ENCODE measurements at places on chromosomes 2 and 18.

DNA sequence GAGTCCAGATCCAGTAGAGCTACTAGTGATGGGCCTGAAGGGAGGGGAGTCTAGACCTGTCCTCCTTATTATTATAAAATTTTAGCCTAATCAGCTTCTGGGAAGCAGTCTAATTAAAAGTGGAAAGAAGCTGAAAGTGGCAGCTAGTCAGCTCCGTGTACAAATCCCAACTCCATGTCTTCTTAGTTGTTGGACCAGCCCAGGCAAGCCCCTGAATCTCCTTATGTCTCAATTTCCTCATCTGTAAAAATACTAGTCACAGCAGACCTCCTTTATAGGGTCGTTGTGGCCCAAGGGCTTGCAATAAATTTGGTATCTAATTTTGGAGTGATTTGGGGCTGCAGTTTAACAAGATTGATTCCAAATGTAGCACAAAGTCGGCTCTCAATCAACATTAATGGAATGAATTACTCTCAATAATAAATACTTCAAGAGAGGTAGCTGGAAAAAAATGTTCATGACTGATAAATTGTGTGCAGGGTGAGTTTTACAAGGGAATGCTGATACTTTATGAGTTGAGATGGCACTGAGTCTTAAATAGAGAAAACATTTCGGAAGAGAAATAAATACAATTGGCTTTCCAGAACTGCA is 118.3 kb upstream of the NDUFV2 start:
- DNase-seq: no peak

DNA sequence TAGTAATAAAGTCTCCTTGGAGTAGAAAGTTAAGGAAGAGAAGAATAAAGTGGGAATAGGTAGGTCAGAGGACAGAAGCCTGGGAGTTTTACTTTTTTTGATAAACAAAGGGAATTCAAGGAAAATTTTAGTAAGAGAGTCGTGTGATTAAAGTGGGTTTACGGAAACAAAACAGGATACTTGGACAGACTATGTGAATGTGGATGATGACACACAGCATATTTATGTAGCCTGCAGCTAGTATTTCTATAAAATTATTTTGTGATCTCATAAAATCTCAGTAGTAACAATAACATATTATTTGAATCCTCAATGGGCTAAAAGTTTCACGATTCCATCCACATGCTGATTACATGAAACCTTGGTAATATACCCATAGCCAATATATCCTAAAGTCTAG is 450.7 kb upstream of the PIK3C3 start:
- no peak for DNase-seq

DNA sequence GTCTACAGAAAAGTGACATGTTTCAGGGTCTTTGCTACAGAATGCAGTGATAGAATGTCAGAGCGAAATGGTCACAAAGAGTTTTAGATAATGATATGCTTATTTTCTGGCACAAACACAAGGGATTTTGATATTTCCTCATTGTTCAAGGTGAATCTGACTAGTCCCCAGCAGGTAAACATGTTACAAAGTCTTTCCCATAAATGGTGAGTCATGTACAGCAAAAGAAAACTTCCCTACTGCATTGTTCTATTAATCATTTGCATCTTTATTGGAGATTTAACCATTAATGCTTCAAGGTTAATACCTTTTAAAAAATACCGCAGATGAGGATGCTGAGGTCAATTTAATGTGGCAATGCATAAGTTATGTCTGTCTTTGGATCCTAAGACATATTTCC is 19.1 kb upstream of the TRIB2 start:
- DNase-seq: no peak

- DNase-seq: no peak
Measured at GRCh38 chr18:76570856-76571255, 75.8 kb upstream of the ZNF516 start.

- DNase-seq: no peak
Measured at GRCh38 chr2:153912798-153913396, 41.2 kb downstream of the GALNT13 start.

GRCh38 chr2:196403471-196403870 is 232.1 kb upstream of the STK17B start:
- no peak for DNase-seq

- DNase-seq: no peak
Measured at GRCh38 chr2:145411493-145411892, 891.6 kb upstream of the ZEB2 start.

GRCh38 chr2:170484552-170484951 is 230.6 kb upstream of the SP5 start:
- no peak for DNase-seq

- no peak for DNase-seq
Measured at GRCh38 chr18:42813570-42813969, 301.9 kb downstream of the RIT2 start.

GRCh38 chr2:20999906-21000645 is 43.8 kb downstream of the APOB start:
- DNase-seq: no peak

- DNase-seq: no peak
Measured at GRCh38 chr18:76874642-76875389, 52.5 kb downstream of the ZNF236 start.

GRCh38 chr18:54712758-54713157 is 115.5 kb upstream of the RAB27B start:
- DNase-seq: no peak

DNA sequence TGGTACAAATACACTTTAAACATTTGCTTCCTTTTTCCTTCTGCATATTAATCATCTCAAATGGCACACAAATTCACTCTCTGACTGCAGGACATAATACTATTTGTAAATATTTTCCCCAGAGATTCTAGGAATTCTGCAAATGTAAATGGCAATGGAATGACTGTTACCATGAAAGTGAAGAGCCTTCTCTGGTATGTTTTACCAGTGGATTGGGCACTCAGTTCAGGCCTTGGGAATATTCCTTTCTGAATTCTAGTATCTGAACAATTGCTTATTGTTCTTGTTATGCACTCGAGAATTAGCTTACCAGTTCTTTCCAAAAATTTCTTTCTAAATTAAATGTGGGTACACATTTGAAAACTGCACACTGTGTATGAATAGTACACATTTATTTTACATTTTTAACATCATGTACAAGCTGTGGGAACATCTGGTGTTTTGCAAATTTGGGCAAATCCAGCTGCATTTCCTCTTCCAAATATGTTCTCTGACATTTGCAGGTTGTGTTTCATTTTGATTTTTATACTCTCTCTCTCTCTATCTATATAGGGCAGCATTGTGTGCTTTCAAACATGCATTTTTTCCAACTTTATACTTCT is 289.1 kb downstream of the NBAS start:
- no peak for DNase-seq

- no peak for DNase-seq
Measured at GRCh38 chr18:46040033-46040746, 31.9 kb downstream of the PSTPIP2 start.

DNA sequence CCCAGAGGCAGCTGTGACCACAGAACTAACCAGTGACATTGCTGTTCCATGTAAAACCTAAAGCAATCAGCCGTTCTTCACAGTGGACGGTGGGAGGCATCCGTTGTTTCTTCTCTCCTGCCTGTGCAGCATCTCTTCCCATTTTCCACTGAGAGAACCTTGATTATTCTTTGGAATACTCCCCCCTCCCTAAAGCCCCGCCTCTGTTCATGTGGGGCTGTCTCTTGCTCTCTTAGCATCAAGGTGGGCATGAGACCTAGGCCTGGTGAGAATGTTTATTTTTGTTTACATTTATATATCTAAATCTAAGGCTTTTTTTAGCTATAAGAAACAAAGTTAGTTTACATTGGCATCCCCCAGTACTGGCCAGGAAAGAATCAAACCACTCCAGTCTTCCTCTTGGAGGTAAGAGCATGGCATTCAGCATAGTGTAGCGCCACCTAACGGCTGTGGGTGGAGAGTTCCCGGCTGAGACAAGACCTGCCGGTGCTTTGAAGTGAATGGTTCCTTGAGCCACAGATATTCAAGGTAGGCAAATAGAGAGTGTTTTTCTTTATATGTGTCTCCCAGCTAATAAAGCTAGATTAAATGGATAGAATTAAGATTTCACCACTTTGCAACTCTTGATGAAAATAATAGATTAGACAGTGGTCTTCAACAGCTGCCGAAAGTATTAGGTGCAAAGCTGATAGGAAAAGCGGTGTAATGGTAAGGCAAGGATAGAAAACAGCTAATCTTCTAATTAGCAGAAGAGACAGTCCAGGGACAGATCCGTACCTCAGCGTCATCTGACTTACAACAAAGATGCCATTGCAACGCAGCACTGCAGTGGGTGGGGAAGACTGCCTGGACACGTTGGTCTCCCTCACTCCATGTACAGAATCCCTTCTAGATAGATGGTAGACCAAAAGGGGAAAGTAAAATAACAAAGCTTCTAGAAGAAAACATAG is 219.6 kb upstream of the RAB12 start:
- no peak for DNase-seq

DNA sequence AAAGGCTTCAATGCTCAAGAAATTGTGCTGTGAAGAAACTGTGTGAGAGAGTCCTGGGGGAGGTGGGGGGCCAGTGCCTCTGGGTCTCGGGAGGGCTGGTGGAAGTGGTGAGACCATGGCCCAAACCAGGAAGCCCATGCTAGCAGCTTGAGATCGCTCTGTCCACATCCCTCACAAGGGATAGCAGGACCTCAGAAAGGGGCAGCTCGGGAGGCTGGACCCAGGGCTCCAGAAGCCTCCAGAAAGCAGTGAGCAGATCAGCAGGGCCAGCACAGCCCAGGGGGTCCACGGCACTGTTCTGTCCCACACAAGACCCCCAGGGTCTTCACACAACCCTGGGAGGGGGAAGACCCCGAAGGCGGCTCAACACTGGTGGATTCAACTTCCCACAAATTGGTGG is 24.1 kb downstream of the ST8SIA5 start:
- DNase-seq: no peak

GRCh38 chr2:241036964-241037421 is 38.6 kb downstream of the SNED1 start:
- DNase-seq: no peak

DNA sequence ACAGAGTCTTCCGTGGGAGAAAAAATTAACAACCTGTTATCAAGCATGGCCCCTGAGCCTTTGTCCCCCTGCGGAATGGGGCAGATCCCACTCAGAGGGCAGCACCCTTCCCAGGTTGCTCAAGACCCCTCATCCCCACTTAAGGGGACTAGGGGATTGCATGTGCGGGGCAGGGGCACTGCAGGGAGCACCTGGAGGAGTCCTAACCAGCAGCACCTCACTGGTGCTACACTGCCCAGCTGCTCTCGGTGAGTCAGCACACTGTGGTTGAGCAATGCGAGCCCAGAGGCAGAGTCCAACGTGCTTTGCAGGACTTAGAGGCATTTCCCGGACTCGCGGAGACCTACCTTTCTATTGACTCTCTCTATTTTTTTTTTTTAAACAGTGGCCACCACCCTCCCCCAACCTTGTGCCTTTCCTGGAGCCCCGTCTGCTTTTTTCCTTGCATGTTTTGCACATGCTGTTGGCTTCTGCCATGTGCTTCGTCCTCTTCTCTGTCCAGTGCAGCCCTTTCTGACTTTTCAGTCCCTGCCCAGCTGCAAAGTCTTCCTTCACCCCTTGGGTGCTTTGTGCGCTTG is 74.0 kb downstream of the IL1R2 start:
- DNase-seq: no peak

- DNase-seq: no peak
Measured at GRCh38 chr2:85600235-85600575, 2.3 kb downstream of the TMEM150A start.

- no peak for DNase-seq
Measured at GRCh38 chr2:215483431-215483830, 47.6 kb upstream of the FN1 start.

DNA sequence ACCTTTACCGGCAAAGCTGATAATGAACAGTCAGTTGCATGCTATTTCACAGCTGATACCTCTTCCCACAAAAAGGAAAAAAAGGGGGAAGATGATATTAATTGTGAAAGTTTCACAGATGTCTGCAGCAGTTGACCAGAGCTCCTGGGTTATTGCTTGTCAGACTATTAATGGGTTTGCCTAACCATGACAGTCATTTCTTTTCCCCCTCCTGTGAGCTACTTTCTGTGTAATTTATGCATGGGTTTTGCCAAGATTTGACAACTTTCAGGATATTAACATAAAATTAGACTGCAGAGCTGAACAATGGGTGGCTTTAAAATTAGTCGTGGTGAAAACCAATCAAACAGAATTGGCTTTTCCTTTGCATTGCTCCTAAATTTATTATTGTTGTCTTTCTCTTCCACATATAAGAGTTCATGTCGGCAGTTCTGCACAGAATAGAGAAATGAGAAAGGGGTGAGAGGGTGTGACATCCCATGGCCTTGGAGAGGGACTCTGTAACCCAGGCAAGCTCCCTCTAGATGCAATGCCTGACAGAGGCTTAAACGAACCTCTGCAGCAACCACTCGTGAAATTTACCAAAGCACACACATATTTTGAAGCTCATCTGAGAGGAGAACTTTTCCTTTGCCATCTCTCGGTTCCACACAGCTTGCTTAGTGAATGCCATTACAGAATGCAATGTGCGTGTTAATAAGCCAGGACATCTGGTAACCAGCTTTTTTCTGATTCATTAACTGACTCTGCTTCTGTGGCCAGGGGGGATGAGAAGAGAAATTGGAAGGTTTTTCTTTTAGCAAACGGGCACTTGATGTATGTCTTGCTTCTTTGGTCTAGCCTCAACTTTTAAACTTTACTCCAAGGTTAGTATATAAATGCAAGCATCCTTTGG is 82.2 kb upstream of the ITGA4 start:
- no peak for DNase-seq

DNA sequence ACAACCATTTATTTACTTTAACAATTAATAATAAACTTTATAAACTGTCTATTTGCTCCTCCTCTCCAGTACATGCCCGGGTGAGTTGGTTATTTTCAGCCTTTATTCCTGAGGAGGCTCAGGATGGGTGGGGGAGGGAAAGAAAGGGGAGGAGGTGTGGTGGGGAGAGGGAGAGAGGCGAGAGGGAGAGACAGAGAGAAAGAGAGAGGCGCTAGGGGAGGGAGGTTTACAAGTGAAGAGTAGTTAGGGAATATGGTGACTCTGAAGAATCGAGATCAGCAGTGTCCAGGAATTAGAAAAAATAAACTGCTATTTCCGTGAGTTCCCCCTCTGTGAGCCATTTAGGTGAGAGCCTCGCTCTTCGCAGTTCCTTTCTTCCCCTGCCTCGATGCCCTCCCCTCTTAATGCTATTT is 138.9 kb downstream of the MEIS1 start:
- DNase-seq: no peak

GRCh38 chr18:25166113-25166512 is 185.9 kb downstream of the ZNF521 start:
- DNase-seq: no peak

DNA sequence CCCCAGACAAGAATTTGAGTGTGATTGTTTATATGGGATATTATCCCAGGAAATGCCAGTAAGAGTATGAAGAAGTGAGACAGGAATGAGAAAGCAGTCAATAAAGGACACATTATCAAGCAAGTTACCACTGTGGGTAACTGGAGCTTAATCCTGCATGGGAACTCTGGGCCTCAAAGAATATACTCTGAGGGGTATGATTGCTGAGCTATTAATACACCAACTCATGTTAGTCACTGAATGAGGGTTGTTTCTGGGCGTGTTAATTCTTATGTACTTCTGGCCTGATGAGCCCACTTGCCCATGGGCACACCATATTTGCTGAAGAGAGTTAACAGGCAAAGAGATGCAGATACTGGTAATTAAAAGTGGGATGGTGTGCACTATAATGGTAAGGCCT is 26.6 kb upstream of the PAIP2B start:
- DNase-seq: no peak
